Tibial artery (tissue), 4 donors: ENCODE measurements at places on chromosomes 13 and 19.
A peak's percentile ranks its signal among the peaks of the same experiment; 100 is the strongest.

GRCh38 chr13:34506796-34507195 lies 435.3 kb upstream of the NBEA start:
- DNase-seq, result no peak

GRCh38 chr19:56839652-56840450 lies 675 bp downstream of the PEG3 start:
- DNase-seq, result peak; percentile 98

- DNase-seq, result no peak
These were observed 14.2 kb upstream of the ZNF91 start for GRCh38 chr19:23409392-23410048.

DNA sequence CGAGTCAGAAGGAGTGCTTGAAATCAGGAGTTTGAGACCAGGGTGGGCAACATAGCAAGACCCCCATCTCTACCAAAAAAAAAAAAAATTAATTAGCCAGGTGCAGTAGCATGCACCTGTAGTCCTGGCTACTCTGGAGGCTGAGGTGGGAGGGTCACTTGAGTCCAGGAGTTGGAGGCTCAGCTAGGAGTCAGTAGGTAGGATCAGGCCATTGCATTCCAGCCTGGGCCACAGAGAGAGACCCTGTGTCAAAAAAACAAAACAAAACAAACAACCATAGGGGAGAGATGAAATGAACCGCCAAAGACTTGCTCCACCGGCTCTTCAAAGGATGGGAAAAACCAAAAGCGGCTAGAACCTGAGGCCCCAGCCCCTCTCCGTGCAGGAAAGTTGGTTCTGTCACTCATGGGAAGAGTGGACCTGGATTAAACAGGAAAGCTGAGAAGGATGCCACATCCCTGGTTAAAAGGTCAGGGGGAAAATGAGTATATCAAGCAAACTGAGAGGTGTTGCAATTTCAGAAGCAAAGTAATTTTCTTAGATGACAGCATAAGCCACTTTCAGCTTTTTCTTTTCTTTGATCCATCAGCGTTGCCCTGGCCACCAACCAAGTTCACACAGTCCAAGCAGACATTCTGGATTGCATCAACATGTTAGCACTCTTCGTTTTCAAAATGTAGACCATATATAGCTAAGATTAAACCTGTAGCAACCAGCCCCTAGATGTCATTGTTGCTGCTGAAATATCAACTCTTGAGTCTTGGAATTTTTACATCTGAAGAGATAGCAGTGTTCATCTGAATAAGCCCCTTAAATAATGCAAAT lies 8.9 kb upstream of the ZNF507 start:
- no peak for DNase-seq

GRCh38 chr19:46478356-46478986 lies 7.1 kb upstream of the PNMA8A start:
- no peak for DNase-seq

GRCh38 chr19:10669246-10669645 lies 15.1 kb downstream of the ILF3 start:
- DNase-seq, result no peak

- DNase-seq, result peak; percentile 95
These were observed 94.1 kb downstream of the STK24 start for GRCh38 chr13:98482476-98483444.

- no peak for DNase-seq
These were observed 8.6 kb downstream of the AKAP11 start for GRCh38 chr13:42280537-42280936.

DNA sequence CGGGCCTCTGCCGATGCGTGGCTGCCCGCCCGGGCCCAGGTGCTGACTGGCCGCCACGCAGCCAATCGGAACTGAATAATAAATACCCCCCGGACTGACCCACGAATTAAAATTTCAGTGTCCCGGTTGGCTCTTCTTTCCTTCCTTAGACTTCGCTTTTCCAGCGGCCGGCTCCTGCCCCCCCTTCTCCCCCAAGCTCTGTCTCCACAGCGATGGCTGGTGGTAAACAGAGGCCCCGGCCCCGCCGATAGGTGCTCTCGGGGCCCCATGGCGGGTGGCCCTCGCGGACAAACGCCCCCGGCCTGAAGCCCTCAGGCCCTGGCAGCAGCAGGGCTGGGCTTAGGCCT lies 2.6 kb downstream of the ZBTB7A start:
- no peak for DNase-seq

DNA sequence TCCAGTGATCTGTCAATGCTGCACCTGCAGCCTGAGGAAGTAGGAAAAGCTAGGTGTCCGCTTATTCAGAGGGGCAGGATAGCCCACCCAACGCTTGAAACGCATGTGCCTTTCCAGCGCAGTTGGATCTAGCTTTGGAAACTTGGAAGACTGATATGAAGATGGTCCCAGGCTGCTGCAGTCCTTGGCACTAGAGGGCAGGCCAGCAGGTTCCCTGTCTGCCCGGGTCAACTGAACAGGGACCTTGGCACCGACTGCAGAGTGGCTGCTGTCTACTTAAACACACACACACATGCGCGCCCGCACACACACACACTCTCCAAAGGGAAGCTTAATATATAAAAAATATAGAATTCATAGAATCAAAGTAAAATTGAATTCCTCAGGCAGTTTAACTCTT lies 100.0 kb downstream of the TSHZ3 start:
- DNase-seq, result no peak

DNA sequence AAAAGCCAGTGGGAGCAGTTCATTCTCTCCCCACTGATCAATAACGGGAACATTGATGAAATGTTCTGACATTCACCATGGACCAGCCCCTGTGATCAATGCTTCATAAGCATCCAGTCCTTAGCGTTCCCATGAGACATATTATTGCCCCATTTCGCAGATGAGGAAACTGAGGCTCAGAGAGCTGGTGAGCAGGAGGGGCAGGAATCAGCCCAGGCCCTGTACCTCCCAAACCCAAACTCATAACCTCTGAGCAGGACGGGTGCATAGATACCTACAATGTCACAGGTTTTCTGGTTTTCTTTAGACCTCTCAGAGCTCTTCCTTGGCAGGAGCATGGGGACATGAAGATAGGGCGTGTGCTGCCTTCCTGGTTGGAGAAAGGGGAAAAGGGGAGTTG lies 2.1 kb downstream of the MCOLN1 start:
- no peak for DNase-seq

- DNase-seq, result peak; percentile 99
These were observed at the start of gene CAPNS1 for GRCh38 chr19:36139473-36140303. TSS of gene CAPNS1 (plus strand) at chr19:36140066. CDS start at chr19:36141012, 946 bp downstream.

DNA sequence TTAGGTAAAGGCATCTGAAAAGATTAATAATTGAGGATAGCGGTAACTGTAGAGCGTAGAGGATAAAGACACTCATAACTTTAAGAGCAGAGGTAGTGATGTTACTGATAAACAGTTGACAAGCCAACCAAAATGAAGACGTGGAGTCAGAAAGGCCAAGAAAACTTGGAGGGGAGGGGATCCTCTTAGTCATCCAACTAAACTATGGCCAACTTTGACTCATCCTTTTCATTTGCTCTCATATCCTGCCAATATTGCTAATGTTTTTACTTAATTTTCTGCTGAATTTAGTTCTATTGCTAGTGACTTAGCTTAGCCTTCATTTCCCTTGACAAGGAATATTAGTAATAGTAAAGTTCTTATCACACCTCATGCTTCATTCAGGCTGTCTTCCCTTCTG lies 13.4 kb downstream of the ITGBL1 start:
- DNase-seq, result no peak

- DNase-seq, result no peak
These were observed 5.7 kb downstream of the SHISA7 start for GRCh38 chr19:55437410-55437809.

DNA sequence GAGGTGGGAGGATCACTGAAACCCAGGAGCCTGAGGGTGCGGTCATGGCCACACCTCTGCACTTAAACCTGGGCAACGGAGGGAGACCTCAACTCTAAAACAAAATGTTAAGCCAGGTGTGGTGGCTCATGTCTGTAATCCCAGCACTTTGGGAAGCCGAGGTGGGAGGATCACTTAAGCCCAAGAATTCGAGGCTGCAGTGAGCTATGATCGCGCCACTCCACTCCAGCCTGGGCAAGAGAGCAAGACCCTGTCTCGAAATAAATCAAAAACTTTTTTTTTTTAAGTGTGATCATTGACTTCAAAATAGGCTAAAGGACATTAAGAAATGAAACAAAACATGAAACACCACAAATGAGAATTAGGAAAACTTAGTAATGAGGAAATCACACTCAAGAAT lies 16.3 kb upstream of the ADPRHL1 start:
- no peak for DNase-seq

- DNase-seq, result peak; percentile 26
These were observed 5.5 kb upstream of the ZNF428 start for GRCh38 chr19:43624933-43625332.

GRCh38 chr19:28836421-28836820 lies 376.5 kb downstream of the UQCRFS1 start:
- DNase-seq, result no peak

DNA sequence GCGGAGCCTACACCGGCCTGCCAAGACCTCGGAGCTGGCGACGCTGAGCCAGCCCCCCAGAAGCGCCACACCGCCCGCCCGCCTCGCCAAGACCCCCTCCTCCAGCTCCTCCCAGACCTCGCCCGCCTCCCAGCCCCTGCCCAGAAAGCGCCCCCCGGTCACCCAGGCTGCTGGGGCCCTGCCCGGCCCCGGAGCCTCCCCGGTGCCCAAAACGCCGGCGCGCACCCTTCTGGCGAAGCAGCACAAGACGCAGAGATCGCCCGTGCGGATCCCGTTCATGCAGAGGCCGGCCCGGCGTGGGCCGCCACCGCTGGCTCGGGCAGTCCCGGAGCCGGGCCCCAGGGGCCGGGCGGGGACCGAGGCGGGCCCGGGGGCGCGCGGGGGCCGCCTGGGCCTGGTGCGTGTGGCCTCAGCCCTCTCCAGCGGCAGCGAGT lies 10.2 kb downstream of the C19orf25 start:
- DNase-seq, result no peak

- no peak for DNase-seq
These were observed 432.5 kb downstream of the FGF9 start for GRCh38 chr13:22103046-22104027.

DNA sequence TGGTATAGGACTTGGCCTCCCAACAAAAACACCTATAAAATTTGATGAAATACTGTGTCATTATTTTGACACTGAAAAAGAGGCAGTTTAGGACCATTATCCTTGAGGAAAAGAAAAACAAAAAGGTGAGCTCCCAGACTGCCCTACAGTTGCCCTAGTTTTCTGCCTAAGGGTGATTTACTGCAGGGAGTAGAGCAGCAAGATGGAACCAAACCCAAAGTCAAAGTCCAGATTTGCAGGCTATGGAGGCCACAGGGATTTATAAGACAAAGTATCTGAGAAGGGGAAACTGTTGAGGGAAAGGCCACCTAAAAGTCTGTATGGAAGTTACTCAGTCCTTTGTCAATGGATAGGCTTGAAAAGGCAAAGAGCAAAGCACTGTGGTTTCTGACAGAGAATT lies 112.4 kb upstream of the TRPC4 start:
- no peak for DNase-seq

DNA sequence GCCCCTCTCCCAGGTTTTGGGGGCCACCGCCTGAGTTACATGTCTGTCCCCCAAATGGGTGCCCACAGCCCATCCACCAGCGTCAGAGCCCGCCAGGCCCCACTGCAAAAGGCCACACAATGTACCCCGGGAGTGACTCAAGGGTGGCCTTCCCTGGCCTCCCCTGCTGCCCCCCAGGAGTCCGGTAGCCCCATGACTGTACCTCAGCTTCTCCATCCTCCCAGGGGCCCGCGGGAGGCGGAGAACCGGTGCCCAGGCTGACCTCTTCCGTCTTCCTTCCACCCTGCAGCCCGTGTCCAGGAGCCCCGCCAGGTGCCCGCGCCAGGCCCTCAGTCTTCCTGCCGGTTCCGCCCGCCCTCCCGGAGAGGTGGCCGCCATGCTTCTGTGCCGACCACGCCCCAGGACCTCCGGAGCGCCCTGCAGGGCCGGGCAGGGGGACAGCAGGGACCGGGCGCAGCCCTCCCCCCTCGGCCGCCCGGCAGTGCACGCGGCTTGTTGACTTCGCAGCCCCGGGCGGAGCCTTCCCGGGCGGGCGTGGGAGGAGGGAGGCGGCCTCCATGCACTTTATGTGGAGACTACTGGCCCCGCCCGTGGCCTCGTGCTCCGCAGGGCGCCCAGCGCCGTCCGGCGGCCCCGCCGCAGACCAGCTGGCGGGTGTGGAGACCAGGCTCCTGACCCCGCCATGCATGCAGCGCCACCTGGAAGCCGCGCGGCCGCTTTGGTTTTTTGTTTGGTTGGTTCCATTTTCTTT lies 10.3 kb downstream of the CBARP start:
- no peak for DNase-seq

DNA sequence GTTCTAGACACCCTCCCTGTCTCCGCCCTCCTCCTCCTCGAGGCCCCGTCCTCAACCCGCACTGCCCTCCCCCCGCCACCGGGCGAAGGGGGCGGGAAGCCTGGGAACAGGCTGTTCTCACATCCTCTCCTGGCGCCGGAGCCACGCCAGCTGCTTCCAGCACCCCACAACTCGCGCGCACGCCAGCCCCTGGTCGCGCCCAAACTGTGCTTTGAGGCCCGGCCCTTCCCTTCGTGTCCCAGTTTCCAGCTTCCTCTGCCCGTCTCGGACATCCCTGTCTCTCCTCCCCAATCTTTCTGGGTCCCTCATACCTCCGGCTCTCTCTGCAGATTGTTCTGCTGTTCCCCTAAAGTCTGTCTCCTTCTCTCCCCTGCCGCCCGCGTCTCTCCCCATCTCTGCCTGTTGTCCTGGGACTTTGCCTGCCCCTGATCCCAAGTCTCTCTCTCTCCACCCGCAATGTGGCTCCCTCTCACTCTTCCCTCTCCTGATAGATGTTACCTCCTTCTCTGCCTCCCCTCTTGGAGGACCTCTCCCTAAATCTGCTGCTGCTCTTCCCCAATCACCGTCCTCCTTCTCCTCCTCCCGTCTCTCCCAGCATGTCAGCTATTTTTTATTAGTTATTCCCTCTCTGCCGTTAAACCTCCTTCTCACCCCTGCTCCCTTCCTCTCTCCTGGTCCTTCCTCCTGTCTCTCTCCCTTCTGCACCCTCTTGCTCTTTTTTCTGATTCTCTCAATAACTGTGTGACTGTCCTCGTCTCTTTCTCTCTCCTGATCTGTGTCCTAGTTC lies 14.2 kb downstream of the DPF1 start:
- DNase-seq, result peak; percentile 74

GRCh38 chr13:101728021-101728420 lies 275.5 kb downstream of the ITGBL1 start:
- no peak for DNase-seq

DNA sequence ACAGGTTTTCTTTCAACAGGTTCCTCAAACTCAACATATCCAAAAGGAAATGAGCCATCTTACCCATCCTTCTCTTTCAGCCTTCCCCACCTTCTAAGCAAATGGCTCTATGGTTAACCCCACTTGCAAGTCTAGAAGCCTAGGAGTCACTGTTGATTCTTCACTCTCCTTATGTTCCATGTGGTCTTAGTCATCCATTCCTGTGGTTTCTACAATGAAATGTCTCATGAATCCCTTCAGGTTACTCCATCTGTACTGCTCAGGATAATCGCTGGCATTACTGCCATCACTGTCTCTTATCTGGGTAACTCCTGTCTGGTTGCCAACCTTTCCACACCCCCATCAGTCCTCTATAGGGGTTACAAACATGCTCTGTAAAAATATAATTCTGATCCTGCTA lies 381.3 kb downstream of the ENOX1 start:
- no peak for DNase-seq

GRCh38 chr19:53140351-53140750 lies 7.6 kb upstream of the ZNF415 start:
- no peak for DNase-seq

- peak; percentile 86 for DNase-seq
These were observed 1.3 kb downstream of the HCST start for GRCh38 chr19:35903550-35904179.

- DNase-seq, result no peak
These were observed 251.0 kb downstream of the UQCRFS1 start for GRCh38 chr19:28961772-28962500.

- DNase-seq, result no peak
These were observed 20.1 kb downstream of the ZNF763 start for GRCh38 chr19:11984986-11985385.

GRCh38 chr13:99065235-99066015 lies 87.6 kb upstream of the DOCK9 start:
- no peak for DNase-seq
